Activated naive CD8-positive, alpha-beta T cell treated with anti-CD3 and anti-CD28 coated beads for 36 hours (primary cell): ENCODE measurements at places on chromosomes 3 and 15.

DNA sequence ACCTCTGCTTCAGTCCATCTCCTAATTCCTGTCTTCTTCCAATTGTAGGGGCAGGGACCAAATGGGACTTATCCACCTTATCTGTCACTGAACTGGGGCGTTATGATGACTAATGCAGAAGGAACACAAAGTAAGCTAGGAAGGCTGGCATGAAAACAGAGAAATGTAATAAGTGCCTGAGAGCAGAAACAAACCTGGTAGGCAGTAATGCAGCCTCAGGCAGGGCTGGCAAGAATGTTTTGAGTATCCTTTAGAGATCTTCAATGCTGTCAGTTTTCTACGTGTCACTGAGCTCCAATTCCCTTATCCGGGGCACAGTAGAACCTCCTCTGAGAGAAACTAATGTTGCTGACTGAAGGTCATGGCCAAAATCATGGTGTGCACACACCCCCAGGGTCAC, 246.2 kb upstream of the TBL1XR1 start:
- no peak for DNase-seq

GRCh38 chr3:78907367-78907766, 860.4 kb downstream of the ROBO1 start:
- DNase-seq, result no peak

- no peak for DNase-seq
These were observed 16.6 kb upstream of the LRRK1 start for GRCh38 chr15:100902436-100903167.

GRCh38 chr15:56838085-56838484, 80.4 kb upstream of the TCF12 start:
- DNase-seq, result no peak

GRCh38 chr15:99105514-99106341, 848 bp downstream of the SYNM start:
- peak; percentile 56 for DNase-seq

DNA sequence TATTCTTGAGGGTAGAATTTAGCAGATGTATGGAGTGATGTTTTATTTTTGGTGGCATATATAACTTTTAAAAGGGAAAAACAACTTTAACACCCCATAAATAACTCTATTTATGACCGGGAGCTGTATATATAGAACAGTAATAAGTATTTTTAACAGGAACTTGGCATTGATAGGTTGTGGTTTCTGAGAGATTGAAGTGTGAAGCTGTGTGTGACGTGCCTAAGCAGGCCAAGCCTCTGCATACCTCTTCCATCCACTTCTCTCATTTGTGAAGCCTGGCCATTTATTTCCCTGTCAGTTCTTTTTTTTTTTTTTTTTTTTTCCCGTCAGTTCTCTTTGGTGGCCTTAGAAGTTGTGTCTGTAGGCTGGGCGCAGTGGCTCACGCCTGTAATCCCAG, 23.0 kb downstream of the RBM5 start:
- DNase-seq, result no peak

- no peak for DNase-seq
These were observed 409.4 kb upstream of the FRG2C start for GRCh38 chr3:75254685-75255084.

- DNase-seq, result no peak
These were observed 29.8 kb upstream of the EPHB3 start for GRCh38 chr3:184531626-184532280.

DNA sequence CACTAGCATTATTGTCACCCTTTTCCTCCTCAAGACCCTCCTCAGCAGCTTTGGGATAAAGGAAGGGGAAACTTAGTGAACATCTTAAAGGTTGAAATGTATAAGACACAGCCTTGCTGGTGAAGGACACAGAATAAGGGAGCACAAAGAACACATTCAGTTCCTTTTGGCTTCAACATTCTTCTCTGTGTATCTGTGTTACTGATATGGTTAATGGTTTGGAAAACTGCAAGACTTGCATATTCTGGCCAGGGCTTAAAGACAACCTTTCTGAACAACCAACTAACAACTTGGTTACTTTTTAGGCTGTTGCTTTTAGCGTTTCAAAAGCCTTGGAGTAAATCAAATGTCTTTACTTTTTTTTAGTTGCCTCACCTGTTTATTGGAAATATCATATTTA, 680.5 kb downstream of the MECOM start:
- DNase-seq, result no peak

GRCh38 chr3:119507404-119507803, 9.1 kb downstream of the TIMMDC1 start:
- no peak for DNase-seq

GRCh38 chr3:113245761-113246161, 34.4 kb downstream of the BOC start:
- no peak for DNase-seq

DNA sequence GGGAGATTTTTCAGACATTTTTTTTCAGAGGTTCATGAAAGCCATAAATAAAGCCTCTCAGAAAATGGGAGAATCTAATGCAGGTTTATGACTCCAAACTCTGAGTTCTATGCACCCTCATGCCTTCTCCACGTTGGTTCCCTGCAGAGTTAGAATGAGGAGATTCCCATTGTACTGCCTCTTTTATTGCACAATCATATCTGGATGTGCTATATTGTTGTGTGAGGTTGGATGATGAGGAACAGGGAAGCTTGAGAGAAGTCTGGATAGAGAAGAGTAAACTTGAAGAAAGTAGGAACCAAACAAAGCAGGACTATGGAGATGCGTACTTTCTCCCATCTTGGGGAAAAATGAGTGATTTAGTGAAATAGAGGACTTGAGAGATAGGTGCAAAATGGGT, 178.8 kb downstream of the PDCD6IP start:
- DNase-seq, result no peak

DNA sequence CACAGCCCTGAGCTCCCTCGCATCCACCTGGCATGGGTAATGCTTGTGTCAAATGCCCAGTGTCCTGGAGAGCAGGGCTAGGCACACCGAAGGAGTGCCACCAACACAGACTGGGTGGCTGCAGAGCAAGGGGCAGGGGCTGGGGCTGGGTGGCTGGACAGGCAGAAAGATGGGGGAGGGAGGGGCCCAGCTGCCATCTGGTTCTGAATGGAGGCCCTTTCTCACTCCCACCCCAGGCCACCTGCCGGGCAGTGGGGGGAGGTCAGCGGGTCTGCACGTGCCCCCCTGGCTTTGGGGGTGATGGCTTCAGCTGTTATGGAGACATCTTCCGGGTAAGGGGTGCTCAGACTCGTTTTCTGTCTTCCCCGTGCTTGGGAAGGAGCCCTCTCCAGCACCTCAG, 17.0 kb downstream of the STAB1 start:
- DNase-seq, result no peak

GRCh38 chr3:170808041-170808440, 62.0 kb downstream of the RPL22L1 start:
- DNase-seq, result no peak

- DNase-seq, result no peak
These were observed 30.4 kb upstream of the FLNB start for GRCh38 chr3:57977818-57978235.

DNA sequence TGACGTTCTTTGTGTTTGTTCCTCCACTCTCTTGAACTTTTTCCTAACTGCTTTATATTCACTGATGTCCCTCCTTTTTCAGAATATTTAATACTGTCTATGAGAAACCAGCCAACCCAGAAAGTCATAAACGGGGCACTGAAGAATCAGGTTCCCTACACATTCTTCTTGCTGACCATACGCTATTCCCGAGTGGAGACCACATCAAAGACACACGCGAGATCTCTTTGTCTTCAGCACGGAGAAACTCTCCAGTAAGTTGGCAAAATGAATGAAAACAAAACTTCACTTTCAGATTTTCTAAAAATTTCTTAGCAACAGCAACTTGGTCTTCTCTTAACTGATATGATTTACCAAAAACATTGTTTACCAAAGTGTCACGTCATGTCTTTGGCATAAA, 22.6 kb downstream of the FAM174B start:
- DNase-seq, result no peak

- DNase-seq, result no peak
These were observed 41.7 kb downstream of the RBMS3 start for GRCh38 chr3:29322586-29322985.

GRCh38 chr3:156788846-156789245, 37.3 kb upstream of the LEKR1 start:
- DNase-seq, result no peak

GRCh38 chr15:76334438-76335306, 1.9 kb upstream of the ISL2 start:
- DNase-seq, result no peak

GRCh38 chr3:84738086-84738485, 220.7 kb upstream of the CADM2 start:
- no peak for DNase-seq

DNA sequence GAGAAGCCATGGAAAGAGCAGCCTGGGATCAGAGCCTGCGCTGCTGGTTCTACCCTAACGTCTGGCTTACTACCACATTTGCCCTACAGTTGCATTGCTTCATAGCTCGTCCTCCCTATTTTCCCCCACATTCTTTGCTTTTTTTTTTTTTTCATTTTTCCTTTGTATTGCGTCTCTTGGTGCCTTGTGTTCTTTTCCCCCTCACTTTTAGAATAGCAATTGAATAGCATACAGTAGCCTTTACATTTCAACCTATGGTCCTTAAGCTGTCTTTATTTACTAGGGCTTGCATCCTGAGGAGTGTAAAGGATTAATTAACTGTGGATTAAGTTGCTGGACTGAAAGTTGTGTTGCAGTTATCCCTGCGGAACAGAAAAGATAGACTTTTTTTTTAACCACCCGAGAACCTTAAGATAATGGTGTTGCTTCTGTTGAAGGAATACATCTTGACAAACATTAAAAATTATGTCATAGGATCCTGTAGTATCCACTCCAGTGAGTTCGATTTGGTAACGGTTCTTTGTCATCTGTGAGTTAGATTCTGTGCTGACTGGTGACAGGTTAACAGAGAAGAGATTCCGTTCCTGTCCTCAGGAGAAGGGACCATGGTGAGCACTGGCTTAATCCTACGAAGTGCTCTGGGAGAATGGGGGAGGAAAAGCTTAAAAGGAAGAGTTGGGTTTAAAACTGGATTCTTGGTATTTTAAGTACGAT, 417.4 kb upstream of the NAALADL2 start:
- no peak for DNase-seq

DNA sequence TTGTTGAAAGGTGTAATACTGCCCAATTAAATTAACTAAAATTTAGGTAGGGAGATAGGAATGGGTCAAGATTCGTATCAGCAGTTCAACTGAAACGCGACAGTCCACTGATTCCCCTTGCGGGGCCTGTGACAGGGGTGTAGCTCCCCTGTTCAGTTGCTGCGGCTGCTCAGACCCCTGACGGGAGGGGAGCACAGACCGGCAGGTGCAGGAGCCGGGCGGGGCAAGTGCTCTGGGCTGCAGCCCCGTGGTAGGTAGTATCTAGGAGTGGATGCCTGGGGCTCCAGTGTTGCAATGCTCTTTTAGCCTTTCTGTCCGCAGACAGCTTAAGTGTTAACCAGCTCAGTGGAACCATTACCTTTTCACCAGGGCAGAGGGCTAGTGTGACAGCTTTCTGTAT, 164.9 kb downstream of the ROBO2 start:
- DNase-seq, result no peak

- DNase-seq, result no peak
These were observed 23.7 kb downstream of the ALPK3 start for GRCh38 chr15:84840741-84841429.

- peak; percentile 23 for DNase-seq
These were observed 215.6 kb upstream of the CD96 start for GRCh38 chr3:111326144-111326995.

DNA sequence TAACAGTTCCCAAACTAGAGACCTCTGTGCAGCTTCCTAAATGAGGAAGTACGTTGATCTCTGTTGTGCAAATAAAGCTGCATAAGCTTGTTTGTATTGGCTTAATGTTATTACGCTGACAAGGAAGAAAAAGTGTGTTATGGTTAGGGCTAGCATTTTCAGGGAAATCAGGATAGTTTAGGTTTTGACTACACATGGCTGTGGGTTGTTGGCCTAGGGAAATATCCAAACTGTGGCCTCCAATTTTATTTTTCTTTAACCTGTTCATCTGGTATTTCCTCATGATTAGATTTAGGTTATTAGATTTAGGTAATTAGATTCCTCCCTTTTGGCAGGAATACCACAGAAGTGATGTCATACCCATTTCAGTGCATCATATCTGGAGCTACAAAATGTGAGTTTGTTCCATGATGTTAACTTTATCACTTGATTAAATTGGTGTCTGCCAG, 8.7 kb upstream of the MCCC1 start:
- DNase-seq, result no peak

DNA sequence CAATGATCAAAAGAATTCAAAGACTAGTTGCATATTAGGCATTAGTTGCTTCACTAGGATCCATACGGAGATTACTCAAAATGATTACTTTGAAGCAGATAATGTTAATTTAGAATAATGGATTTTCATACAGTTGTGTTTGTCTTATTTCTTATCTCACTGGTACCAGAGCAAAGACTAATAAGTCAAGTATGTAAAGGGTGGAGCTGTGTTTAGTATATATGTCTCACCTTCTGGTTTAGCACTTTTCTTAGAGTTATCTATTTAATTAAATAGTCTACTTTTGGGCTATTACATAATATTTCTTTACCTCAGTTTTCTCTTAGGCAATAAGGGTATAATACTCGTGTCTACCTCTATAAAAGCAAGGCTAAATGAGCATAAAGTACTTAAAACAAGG, 18.8 kb downstream of the TMEM207 start:
- DNase-seq, result no peak

- no peak for DNase-seq
These were observed 219.9 kb downstream of the NFKBIZ start for GRCh38 chr3:102069211-102069662.

GRCh38 chr3:140821493-140821892, 120.1 kb upstream of the SLC25A36 start:
- DNase-seq, result no peak

- DNase-seq, result no peak
These were observed 33.2 kb downstream of the OXNAD1 start for GRCh38 chr3:16297997-16298885.

DNA sequence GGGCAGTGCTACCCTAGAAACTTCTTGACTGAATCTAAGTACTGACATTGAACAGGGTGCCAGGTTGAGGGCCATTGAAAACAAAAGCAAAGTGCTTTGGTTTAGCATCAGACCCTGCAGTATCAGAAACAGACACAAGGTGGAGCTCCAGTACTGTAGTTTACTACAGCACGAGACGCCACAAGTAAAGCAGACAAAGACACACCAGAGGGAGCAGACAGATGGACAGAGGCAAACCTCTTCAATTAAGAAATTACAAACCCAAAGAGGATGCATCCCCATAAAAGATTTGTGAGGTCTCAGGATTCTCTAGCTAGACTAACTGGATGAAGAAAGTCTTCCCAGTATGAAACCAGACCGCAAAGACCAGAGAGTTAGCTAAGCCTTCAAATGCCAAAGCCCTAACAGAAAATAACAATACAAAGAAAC, 16.6 kb downstream of the TOP2B start:
- peak; percentile 68 for DNase-seq

GRCh38 chr3:167066977-167067786, 312.9 kb downstream of the ZBBX start:
- no peak for DNase-seq

- no peak for DNase-seq
These were observed 98.5 kb upstream of the TSC22D2 start for GRCh38 chr3:150309557-150309956.

DNA sequence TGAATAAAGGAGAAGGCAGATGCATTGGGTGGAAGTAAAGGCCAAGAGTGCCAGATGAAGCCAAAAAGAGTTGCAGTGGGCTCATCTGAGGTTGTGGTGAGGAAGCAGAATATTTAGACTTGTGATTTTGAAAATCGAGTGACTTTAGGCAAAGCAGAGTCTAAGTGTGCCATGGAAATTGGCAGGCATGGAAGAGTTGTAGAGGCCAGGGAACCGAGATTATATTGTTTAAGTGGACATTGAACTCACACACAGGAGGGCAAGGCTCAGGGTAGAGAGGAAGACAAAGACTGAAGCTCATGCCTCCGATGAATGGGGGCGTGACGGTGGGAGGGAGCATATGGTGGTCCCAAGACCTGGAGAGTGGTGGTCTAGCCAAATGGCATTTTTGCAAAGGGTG, 347.5 kb downstream of the EPHB1 start:
- DNase-seq, result no peak
